ENCODE measurements at places on chromosomes 16 and 17.

DNA sequence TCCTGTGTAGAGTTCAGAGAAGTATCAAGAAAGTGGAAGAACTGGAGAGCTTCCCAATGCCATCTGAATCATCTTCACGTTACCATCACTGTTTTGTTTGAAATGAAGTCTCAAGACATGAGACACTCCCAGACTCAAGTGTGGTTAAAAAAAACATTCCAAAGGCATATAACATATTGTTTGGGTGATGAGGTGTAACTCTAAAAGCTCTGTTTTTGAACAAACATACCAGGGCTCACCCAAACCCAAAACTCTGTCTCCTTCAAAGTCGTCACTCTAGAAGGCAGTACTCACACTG lies 6.3 kb upstream of the ZCCHC14 start:
- DNase-seq: no peak

- DNase-seq: no peak
These were observed 390.4 kb downstream of the UTP18 start for GRCh38 chr17:51650772-51651171.

GRCh38 chr17:62703261-62703775 lies 75.8 kb downstream of the MRC2 start:
- DNase-seq: no peak

DNA sequence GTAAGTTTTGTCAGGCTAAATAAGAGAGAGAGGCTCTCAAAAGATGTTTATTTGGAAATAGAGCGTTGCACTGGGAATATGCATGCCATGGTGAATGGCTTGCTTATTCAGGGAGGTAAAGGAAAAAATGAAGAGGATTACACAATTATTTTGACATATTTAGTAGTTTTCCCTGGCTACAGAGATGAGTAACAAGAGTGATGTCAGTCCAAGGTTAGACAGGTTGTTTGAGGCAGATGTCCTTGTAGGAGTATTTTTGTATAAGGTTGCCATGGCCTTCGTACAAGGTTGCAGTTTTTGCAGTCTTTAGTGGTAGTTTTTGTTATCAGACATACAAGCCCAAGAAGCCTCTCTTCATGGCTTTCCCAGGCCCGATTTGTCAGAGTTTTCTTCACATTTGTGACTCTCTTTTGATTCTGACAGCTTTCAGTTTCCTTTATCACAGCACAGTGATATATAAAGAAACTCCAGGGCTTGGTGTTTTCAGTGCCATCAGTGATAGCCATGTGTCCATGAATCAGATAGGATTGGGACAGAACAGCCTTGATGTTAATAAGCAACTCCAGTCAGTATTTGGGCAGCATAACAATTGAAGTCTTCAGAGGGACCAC lies 18.7 kb upstream of the LGALS9 start:
- DNase-seq: no peak

GRCh38 chr16:50313596-50314478 lies 47.5 kb downstream of the ADCY7 start:
- DNase-seq: no peak

- DNase-seq: no peak
These were observed 30.1 kb downstream of the HOXB1 start for GRCh38 chr17:48500435-48501426.

DNA sequence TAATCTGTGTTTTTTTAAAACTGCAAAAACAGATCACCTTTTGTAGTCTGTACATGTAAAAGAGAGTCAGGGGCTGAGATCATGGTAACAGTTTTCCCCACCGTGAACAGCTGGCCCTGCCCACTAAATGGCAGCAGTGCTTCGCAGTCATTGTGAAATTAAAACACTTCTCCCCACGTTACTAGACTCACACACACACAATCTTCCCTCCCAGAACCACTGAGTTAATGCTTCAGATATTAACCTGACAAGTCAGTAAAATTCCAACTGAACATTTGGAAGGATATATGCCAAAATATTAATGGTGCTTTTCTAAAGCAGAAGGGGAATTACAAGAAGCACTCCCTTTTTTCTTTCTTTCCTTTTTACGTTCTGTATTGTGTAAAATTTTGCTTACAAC lies 1.2 kb upstream of the CD300LG start:
- DNase-seq: no peak

GRCh38 chr16:51549836-51550235 lies 398.8 kb upstream of the SALL1 start:
- DNase-seq: no peak

DNA sequence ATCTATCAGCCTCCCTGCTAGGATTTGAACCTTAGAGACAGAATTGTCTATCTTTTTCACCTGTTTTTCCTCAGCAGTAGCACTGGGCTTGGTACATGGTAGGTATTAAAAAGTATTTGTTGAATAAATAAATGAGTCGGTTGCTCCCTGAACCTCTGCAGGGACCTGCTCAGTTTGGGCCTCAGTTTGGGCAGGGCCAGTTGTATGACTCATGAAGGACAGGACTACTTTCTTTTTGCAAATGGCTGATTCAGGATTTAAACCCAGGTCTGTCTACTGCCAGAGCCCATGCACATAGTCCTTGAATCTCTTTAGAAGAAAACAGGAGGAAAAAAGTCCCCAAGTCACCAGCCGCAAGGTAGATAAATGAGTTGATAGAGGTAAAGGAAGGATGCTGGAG lies 3.1 kb downstream of the MMP2 start:
- DNase-seq: no peak

DNA sequence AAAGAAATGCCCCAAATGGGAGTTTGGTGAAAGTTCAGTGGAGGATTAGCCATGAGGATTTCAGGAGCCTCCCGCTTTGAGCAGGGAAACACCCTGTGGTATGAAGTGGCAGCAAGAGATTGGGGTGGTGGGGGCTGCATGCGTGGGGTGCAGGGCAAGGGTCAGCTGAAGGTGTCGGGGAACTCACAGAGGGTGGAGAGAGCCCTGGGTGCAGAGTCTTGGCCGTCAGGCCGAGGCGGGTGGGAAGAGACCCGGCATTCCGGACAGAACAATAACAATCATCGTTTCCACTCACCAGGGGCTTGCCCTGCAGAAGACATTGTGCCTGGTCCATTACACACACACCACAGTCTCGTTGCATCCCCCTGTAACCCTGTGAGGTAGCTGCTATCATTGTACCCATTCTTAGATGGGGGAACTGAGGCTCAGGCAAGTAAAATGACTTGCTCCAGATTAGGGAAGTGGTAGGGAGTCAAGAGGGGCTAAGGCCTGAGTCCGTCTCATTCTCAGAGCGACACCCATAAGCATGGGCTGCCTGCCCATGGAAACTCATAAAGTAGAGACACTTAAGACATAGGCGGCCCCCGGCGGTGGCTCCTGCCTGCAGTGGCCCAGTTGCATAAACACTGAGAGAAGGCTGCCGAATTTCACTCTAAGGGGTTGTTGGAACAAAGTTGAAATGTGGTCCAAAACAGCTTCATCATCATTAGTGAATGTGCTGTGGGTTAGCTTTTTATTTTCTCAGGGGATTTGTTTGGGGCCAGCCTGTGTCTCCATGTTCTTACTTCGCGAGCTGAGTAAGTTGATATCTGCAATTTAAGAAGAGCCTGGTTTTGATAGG lies 93.3 kb downstream of the CMIP start:
- DNase-seq: no peak

GRCh38 chr16:65196420-65197075 lies 74.7 kb upstream of the CDH11 start:
- no peak for DNase-seq

DNA sequence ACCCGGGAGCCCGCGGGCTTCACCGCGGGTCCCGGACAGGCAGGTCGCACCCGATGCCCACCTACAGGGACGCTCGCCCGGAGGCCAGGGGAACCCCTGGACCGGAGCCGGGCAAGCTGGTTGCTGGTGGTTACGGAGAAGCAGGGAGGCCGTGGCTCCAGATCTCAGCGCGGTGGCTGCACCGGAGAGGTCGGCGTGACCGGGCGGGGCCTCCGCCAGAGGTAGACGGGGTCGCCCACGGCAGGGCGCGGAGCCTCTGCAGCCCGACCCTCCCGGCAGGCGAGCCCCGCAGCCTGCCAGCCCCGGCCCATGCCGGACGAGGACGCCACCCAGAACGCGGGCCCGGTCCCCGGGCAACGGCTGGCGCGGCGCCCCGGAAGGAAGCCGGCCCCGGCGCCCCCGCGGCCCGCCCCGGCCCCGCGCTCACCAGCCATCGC lies 341 bp downstream of the PCYT2 start:
- DNase-seq: no peak

DNA sequence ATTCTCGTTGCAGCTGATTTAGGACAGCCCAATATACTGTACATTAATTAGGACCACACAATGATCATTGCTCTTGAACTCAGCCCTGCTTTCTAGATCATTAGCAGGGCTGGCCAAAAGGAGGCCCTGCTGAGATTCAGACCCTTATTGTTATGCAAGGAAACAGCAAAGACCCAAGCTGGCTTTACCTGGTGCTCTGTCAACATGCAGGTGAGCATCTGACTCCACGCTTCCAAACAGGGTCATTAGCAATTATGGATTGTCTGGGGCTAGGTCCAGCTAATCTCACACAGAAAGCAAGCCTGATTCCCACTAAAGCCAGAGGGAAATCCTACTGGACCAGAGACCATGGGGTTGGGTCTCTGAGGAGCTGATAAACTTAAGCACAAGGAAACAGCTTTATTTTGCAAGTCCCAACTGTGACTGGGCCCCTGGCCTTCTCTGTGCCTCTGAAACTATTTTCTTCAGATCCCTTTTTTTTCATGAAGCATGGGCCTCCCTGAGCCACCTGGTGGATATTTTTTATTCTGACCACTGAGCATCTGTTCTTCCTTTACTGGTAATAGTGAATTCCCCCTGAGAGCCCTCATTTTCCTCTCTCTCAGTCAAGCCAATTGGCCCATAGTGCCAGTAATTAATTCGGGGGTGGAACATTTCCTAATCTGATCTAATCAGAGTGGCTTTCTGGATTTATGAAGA lies 236.1 kb downstream of the GRIN2A start:
- no peak for DNase-seq

DNA sequence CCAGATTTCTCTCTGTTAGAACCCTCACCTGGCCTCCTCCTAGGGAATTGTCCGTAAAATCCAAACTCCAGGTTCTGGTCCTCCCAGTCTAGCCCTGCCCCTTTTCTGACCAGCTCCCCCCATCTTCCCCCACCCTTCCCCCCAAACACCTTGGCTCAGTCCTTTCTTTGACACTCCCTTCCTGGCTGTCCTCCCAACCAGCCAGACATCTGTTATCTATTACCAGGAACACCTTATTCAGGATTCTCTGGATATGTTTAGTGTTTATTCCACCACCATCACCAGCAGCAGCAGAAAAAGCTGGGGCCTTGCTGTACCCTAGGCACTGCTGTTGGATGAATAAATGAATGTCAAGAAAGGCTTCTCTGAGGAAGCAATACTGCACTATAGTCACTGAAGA lies 4.0 kb upstream of the CMTM3 start:
- no peak for DNase-seq

- no peak for DNase-seq
These were observed 144.7 kb upstream of the HS3ST3A1 start for GRCh38 chr17:13746404-13746803.

- DNase-seq: no peak
These were observed 14.2 kb upstream of the PEMT start for GRCh38 chr17:17605729-17606088.
